ENCODE measurements at places on chromosomes 2 and 18.

DNA sequence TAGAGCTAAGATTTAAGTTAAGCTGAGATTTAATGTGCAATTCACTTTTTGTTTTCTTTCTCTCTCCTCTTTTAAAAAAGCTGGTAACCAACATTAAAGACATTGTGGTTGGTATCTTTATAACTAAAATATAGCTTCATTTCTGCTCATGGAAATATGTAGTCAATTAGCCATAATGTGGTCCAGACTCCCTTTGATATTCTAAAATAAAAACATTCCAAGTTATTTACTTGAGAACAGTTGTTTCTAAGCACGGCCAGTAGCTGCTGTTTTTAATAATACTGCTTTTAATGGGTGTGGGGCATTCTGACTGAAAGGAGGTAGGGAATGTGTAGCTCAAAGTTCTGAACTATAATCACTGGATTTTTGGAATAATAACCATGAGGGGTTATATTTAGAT, 183.3 kb upstream of the FBXO11 start:
- DNase-seq, result no peak

DNA sequence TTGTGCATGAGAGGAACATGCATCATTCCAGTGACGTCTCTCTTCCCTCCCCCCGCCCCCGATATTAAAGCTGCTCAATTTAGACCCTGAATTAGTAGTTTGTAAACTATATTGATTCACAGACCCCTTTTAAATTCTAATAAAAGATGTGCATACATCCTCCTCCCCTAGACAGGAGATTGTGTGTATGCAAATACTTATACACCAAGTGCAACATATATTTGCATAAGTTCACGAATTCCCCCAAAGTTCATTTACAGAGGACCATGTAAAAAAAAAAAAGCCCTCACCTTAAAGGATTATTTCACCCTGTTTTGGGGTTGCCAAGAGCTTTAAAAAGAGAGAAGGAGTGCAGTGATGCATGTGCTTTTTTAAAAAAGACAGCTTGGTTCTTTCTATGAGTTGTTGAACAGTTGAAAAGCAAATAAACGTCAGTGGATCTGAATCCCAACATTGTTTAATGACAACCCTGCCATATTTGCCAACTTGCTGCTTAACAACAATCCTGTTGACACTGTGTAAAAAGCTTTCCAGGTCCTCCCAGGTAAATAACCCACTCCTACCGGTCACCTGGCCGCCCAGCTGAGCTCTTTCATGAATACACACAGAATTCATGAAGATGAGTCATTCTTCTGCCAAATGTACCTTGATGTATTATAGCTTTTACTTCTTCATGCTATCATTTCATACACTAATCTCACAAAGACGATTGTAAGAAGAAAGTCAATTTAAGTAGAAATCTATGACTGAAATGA, 211.5 kb downstream of the IKZF2 start:
- DNase-seq, result no peak

DNA sequence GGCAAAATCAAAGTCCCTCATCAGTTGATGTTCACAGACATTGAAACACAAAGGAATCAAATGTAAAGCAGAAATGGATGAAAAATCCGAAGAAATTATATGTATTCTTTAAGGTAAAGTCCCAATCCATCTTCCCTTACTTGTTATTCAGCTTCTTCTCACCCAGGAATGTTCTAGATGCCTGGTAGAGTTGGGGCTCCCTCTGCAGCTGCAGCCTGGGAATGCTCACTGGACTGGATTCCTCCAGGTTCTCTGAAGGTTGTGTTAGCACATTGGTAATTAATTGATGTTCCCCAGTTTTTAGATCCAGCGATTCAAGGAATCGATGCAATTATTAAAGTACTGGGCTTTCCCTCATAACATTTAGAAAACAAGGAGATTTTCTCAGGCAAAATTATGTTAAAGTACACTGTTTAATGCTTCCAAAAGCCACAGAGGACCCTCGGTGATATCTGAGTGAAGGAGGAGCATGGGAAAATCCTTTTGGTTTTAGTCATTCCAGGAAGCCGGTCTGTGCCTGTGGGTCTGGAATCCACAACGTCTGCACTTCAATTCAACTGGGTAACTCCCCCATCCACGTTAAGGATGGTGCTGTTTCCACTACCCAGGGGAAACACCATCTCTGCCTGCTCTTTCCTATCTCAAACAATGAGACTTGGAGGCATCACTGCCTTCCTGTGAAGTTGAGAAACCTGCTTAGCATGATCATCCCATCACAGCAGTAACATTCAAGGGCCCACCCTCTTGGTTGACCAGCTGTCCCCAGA, 22.0 kb downstream of the NTSR2 start:
- DNase-seq, result no peak

DNA sequence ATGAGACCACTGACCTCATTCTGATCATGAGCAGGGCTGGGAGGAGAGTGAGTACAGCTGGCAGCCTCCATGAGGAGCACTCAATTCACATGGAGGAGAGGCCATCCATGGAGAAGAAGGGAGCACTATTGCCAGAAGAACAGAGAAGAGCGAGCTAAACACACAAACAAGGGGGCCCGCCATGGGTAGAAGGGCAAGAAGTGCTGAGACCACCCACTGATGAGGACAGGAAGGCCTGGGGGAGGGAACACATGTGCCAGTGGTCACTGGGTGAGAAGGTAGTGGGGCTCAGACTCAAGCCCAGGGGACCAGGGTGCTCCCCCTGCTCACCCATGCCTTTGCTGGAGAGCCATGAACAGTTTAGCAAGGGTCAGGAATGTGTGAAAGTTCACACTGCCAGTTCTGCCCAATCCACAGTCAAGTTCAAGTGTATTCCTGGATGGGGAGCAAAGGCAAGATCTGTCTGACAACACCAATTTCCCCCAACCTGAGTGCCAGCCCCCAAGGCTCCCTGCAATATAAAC, 57.7 kb downstream of the TTC32 start:
- no peak for DNase-seq

- no peak for DNase-seq
Observed at GRCh38 chr18:1559563-1559962, 654.9 kb downstream of the ADCYAP1 start.

GRCh38 chr2:122168799-122169198, 413.3 kb downstream of the TSN start:
- no peak for DNase-seq

DNA sequence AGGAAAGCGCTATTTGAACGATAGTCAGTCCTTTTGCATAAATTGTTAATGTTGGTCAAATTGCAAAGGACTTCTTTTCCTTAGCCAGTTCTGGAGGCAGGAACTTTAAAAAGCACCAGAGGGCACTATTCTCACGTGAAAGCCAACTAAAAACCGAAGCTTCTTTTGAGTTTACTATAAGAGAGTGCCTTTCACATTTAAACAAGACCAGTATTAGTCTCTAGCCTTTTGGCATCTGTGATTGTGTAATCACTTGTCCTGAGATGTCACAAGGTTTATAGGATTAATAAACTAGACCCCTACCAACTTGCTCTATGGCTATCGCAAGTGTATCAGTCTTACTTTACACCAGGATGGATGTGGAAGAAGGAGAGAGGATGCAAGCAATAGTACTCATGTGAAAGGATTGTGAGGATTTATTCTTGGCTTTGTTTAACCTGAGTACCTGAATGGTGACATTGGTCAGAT, 14.4 kb upstream of the STAT4 start:
- DNase-seq, result no peak

DNA sequence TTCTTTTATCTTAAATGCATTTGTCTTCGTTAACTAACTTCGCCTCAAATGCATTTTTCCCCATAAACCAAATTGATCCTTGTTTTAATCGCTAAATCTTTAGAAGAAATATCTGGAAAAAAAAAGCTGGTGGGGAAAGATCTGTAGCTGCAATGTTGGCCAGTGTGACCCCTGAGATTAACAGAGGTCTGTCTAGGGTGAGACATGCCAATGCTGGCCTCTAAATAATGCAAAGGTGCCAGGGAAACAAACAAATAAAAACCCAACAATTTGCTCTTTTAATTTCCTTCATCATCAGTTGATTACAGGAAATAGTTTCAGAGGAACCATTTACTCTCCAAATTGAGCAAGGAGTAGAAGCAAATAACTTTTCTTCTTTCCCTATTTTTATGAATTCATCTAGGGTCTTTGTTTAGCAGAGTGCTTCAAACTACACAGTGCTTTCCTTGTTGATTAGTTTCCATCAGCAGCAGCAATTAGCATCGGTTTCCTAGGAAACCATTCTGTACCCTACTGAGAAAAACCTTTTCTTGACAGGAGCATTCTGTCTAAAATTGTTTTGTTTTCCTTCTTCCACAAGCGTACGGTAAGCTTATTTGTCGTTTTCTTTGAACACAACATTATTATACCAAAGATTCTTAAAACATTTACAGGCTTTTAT, 100.5 kb upstream of the UNC80 start:
- DNase-seq, result no peak

DNA sequence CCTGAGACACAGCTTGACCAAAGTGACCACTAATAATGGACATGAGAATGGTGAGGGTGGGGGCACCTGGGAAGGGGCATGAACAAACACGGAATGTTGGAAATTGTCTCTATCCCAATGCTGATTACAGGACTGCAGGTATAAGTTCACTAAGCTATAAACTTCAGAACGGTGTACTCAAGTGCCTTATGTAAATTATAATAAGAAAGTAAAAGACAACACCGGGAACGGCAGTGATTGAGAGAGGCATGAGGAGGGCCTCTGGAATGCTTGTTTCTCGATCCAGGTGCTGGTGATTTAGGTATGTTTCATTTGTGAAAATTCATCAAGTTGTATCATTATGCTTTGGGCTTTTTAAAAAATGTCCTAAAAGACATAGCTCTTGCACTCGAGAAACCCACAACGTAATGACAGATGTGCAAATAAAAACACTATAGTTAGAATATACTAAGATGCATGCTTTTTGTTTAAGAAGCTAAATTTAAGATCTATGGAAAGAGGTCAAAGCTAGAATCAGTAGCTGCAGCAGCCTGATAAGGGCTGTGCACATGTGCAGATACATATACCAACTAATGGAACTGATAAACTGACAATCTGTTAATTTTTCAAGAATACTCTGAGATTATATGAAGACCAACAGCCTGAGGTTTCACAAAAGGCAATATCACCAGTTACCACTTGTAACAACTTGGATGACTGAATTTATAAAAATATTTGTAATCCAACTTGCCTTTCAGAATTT, 7.6 kb downstream of the HIBCH start:
- DNase-seq, result no peak

DNA sequence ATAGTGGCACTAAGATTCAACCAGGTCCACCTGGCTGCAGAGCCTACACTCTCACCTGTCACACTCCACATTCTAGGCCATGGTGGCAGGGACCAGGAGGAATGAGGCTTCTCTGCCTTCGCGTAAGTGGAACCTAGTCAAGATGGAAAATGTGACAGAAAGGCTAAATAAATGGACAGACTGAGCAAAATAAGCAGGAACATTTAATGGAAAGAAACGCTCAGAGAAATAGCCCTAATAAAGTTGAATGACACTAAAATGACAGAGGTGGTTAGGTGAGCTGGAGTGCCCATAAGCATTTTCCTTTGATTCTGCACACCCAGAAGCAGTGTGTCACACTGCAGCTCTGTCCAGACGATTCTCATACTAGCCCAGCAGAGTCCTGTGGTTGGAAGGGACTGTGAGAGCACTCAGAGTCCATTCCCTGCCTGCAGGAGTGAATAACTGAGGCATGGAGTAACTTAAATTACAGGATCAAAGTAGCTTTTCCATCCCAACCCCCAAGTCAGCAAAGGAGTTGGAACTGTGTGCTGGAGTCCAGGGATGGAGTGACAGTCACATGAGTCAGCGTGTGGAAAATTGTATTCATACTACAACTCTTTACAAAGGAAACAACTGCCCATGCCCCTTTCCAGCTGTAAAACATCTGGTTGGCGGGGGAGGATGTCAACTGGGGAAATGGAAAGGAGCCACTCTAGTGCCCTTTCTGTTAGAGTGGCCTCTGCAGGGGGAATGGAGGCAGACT, 105.4 kb upstream of the LGALSL start:
- no peak for DNase-seq

Data from T-helper 9 cell (primary cell).